ENCODE measurements at places on chromosomes 7 and 10. TPM values are rescaled to one million over a fixed set of nuclear protein-coding genes. Genes with fewer than 3 reads are reported as not detected.

Gene NRCAM
- total RNA-seq, result 0.17 TPM

Gene NRG3
- total RNA-seq, result not detected

Gene HOXA11
- 0.16 TPM for total RNA-seq

Gene MMD2
- total RNA-seq, result not detected

Gene UTF1
- not detected for total RNA-seq

Gene SEMA3A
- 65.8 TPM for total RNA-seq

Gene GRM3
- total RNA-seq, result not detected

Gene NPC1L1
- 0.09 TPM for total RNA-seq
